ENCODE measurements at places on chromosomes 6 and 20. TPM values are rescaled to one million over a fixed set of nuclear protein-coding genes. Genes with fewer than 3 reads are reported as not detected.

DNA sequence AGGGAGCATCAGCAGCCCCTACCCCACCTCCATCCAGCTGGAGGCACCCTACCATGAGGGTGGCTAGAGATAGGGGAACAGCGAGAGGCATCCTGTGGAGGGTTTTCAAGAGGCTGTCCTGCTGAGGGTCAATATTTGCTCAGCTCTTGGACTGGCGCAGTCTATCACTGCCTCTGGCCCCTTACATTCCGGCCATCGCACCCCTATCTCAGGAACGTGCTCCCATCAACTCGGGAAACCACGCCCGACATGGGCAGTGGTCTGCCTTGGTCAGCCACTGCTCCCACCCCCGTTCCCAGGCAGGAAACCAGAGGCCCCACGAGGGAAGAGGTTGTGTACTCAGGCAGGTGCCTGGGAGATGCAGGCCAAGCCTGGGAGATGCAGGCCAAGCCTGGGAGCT, 57.9 kb downstream of the VEGFA start:
- DNase-seq, result no peak

Gene TRIM31
- total RNA-seq, result 0.22 TPM

Gene BTNL2
- not detected for total RNA-seq

DNA sequence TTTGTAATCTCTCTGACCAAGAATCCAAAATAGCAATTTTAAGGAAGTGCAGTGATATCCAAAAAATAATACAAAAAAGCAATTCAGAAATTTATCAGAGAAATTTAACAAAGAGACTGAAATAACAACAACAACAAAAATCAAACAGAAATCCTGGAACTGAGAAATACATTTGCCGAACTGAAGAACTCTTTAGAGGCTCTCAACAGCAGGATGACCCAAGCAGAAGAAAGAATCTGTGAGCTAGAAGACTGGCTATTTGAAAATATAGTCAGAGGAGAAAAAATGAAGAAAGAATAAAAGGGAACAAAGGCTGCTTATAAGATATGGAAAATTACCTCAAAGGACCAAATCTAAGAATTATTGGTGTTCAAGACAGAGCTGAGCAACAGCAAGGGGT, 22.6 kb downstream of the GABRR1 start:
- DNase-seq, result no peak

DNA sequence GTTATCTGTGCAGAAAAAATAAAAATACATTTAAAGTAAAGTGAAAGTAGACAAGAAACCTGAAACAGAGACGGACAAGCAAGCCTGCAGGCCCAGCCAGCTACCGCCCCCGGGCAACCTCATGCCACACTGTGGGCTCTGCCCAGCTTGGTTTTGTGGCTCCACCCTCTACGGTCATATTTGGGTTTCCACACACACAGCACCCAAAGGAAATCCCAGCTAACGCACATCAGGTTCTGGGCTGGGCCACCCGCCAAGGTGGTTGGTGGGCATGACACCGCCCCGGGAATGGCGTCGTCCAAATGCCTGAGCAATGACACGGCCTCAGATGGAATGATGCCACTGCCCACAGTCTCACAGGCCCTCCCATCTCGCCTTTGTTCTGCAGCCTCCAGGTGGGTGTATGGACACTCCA, 22.9 kb downstream of the FAM110A start:
- no peak for DNase-seq

GRCh38 chr6:153511896-153512496, 380.9 kb upstream of the RGS17 start:
- no peak for DNase-seq

DNA sequence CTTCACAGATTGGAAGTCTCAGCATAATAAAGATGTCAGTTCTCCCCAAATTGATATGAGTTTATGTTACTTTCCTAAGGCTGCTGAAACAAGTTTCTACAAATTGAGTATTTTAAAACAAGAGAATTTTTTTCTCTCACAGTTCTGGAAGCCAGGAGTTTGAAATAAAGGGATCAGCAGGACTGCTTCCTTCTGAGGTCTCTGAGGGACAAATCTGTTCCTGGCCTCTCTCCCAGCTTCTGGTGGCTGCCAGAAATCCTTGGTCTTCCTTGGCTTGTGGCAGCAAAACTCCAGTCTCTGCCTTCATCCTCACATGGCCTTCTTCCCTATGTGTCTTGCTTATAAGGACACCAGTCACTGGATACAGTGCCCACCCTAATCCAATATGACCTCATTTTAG, 136.1 kb downstream of the TFAP2A start:
- DNase-seq, result no peak
